ENCODE measurements at places on chromosomes 1 and 21.
A peak's percentile ranks its signal among the peaks of the same experiment; 100 is the strongest.

- DNase-seq, result no peak
Measured at GRCh38 chr1:54290506-54291184, 90.7 kb downstream of the MRPL37 start.

GRCh38 chr1:147567594-147568381, 26.5 kb downstream of the BCL9 start:
- no peak for DNase-seq

GRCh38 chr1:52551507-52552235, 1.2 kb downstream of the TUT4 start:
- peak; percentile 57 for DNase-seq

GRCh38 chr1:16946646-16947045, 24.9 kb downstream of the CROCC start:
- DNase-seq, result no peak

DNA sequence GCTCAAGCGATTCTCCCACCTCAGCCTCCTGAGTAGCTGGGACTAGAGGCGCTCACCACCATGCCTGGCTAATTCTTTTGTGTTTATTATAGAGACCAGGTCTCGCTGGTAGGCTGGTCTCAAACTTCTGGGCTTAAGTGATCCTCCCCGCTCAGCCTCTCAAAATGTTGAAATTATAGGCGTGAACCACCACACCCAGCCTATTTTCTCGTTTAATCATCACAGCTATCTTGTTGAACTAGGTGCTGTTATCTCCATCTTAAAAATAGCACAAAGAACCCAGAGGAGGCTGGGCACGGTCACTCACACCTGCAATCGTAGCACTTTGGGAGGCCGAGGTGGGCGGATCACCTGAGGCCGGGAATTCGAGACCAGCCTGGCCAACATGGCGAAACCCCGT, 28.1 kb downstream of the COL16A1 start:
- no peak for DNase-seq

DNA sequence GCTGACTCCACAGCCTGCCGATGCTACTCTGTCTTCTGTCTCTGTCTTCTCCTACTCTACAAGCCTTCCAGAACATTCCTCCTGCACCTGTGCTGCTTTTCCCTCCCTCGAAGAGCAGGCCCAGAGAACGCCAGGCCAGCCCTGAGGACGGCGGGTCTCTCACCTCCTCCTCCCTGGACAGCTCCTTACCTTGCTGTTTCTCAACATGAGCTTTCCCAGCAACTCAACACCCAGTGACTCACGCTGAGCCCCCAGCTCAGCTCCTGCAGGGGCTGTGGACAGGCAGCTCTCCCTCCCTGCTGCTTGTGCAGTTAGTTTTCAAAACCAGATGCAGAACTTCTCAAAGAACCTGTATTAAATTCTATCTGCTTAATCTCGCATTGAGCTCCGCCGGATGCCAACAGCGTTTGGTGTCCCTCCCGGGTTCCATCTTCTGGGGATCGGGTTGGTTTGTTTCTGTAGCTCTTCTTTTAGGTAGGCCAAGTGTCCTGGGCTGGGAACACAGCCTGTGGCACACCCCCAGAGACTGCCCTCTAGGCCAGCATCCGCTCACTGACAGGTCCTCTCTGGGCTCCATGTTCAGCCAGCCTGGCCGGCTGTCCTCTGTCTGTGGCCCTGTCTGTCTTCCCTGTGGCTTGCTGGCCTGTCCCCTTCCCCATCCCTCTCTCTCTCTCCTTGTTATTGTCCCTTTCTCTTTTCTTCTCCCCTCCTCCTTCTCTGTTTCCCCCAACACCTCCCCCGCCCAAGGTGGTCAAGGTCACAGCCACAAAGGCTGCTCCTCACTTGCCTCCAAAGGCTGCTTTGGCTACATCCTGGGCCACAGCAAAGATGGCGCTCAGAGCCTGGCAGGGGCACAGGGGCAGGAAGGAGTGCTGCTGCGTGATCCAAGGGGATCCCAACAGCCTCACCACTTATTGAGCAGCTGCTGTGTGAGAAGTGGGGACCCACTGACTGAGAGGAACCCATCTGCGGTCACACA, 391.0 kb downstream of the MATN1 start:
- no peak for DNase-seq

- DNase-seq, result no peak
Measured at GRCh38 chr1:178659789-178660208, 65.2 kb upstream of the RALGPS2 start.

DNA sequence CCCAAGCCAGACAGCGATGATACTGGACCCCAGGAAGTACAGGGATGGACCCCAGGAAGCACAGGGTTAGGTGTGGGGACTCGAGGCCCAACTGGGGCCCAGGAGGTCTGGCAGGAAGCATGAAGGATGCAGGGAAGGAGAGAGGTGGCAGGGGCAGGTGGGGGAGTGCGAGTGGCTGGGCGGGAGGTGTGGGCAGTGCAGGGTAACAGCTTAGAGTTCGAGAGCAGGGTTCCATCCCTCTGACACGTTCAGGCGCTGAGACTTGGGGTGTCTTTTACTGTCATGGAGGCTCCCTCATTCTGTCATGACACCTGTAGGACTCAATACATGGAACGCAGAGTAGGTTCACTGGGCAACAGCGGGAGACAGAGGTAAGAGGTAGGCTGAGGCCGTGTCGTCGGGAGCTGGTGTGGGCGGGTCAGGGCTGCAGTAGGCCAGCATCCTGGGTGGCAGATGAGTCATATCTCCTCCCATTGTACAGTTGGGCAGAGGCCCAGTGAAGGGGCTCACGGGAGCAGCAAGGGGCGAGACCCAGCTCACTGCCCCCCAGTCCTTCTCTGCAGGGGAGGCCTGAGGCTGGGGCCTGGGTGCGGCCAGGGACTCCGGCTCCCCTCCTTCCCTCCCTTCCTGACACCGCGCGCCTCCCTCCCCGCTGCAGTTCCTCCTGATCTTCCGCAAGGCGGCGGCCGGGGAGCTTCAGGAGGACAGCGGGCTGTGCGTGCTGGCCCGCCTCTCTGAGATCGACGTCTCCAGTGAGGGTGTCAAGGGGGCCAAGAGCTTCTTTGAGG, 11.6 kb upstream of the CTRC start:
- DNase-seq, result no peak

- peak; percentile 73 for DNase-seq
Measured at GRCh38 chr1:221712776-221713431, 29.0 kb downstream of the DUSP10 start.

DNA sequence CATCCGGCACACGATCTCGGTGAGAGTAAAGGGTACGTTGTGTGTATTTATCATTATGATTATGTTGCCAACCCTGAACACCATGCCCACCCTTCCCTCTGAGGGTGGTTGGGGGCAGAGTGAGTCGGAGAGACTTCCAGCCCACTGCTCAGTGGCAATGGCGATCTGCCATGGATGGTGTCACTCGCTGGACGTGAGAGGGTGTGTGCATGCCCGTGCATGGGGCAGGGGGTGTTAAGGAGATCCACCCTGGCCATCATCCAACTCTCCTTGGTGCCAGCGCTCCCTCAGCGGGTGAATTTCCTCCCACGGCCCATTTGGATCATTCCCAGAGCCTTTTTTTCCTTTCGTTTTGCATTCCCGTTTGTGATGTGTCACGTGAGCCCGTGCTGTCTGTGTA, 74.1 kb upstream of the CNTN2 start:
- DNase-seq, result no peak

- no peak for DNase-seq
Measured at GRCh38 chr21:37579356-37579755, 212.8 kb downstream of the DYRK1A start.

DNA sequence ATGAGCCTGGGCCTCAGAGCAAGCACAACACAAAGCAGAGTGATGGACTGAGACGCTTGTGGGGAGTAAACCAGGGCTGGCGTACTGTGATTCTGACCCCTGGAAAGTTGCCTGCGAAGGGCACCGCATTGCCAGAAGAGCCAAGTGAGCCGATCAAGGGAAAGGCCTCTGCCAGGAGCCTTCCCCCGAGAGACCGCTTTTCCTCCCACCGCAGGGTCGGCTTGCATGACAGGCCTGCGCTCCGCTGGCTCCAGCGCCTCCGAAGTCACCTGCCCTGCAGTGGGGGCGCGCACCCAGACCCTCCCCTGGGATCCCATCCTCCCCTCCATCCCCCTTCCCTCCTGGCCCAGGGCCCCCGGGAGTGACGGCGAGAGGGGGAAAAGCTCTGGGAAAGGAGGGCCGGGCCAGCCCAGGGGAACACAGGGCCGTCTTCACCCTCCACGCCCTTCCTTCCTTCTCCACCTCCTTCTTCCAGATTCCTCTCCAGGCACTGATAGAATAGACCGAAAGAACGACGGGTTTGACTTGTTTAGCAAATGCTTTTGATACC, 165.0 kb downstream of the TRIM33 start:
- peak; percentile 35 for DNase-seq

GRCh38 chr1:146031476-146031875, 9.9 kb upstream of the HJV start:
- DNase-seq, result no peak

- DNase-seq, result peak; percentile 68
Measured at GRCh38 chr1:167492481-167492910, 25.8 kb downstream of the CD247 start.

GRCh38 chr1:34403156-34403555, 226.4 kb downstream of the C1orf94 start:
- DNase-seq, result no peak

- peak; percentile 4 for DNase-seq
Measured at GRCh38 chr21:45990049-45990711, 8.6 kb downstream of the COL6A1 start.

DNA sequence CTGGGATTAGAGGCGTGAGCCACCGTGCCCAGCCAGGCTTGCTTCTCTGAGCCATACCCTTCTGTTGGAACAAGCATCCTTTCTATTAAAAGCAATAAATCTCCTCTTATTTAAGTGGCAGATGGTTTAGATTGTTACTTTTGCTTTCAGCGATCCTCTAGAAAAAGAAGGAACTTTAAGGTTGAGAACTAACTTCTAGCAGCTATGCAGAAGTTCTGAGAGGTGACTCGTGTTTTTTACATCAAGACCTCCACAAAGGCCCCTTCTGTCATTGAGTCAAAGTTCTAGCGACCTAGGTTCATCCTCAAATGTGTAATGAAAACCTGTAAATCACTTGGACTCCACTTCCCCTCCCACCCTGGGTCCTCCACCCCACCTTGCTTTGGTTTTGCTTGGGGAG, 30.8 kb downstream of the PLEKHO1 start:
- no peak for DNase-seq

DNA sequence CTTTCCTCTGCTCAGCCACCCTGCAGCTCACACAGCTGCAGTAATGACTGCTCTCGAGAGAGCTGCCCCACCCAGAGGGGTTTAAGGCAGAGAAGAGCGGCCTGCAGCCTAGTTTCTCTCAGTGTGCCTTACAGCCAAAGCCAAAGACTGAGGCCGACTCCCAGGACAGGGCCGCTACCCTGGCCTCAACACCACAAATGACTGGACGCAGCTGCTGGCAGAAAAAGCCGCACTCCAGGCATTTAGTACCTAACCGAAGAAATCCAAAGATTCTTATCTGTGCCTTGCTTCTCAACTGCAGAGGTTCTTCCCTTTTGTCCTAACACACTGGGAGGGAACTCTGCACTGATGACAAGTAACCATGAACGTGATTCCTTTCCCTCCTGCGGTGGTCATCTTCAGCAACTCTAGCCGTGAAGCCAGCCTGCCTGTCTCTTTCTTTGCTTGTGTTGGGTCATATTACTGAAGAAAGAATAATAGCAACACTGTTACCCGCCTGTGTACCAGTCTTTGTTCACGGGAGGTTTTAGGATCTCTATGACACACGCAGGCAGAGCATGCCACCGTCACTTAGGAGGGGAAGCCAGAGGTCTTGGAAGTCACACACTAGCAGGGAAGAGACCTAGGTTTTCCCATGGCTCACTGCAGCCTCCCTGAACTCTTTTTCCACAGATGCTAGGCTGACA, 202.7 kb downstream of the RHOU start:
- DNase-seq, result no peak

DNA sequence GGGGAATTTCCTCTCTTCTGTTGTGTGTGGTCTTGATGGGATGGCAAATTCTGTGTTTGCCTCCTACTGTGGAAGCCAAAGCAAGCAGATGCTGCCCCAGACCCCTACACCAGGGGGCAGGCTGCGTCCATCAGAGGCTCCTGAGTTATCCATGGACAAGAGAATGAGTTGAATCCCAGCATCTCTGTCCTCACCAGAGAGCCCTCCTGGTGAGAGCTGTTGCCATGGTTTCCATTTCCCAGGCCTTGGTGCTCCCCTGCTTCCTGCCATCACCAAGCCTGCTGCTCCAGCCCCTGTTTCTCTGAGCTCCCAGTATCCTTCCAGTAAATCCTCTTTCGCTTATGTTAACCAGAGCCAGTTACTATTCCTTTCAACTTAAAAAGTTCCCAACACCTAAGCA, 20.4 kb upstream of the GNG12 start:
- DNase-seq, result no peak

DNA sequence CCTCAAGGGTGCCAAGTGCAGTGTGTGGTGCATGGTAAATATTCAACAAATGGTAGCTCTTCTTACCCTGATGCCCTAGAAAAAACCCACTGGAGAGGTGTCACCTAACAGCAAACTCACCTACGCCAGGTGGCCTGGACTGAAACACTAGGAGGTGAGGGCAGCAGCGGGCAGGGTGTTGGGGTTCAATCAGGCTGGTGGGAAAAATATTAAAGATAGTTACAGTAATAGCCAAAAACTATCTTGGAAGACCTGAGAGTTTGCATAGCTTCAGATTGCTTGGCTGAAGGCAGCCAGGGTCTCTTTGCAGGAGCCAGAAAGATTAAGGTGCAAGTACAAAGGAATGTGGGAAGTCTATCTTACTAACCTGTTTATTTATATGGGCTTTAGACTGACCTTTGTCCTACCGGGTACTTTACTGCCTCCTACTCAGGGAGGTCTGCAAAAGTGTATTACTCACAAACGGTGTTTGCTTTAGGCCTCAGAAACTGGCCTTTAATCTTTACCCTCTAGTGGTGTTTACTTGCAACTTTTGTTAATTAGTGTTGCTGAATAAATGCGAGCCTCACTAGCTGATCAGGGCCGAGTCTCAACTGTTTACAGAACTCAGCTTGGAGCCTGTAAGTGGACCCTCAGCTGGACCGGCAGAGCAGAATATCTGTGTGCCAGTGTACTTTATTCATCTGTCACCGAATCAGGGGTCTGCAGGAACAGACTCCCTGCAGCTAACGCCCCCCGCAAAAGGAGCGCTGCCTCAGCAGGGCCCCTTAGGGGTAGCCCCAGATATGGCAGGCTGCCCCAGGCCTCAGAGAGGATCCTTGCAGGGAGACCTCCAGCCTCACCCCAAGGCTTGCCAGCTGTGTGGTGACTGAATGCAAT, 63.9 kb downstream of the SYF2 start:
- no peak for DNase-seq

GRCh38 chr1:39575191-39576015, 1.2 kb downstream of the PABPC4 start:
- DNase-seq, result peak; percentile 60

DNA sequence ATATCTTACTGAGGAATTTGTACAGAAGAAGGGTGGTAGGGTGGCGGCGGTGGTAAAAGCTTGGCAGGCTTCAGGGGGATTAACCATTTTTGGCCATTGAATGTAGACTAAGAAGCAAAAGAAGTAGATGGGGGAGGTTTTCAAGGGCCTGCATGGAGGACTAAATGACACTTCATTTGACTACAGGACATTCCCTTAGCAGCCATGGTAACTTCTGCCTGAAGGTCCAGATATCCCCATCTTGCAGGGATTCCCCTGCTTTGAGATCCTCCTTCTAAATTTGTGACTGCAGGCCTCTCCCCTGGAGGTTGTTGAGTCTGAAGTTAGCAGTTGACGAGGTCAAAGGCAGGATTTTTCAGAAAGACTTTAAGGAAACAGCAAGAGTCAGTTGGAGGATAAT, 4.8 kb downstream of the VASH2 start:
- no peak for DNase-seq
